Myocyte (in vitro differentiated cells): ENCODE measurements at places on chromosomes 4 and X.

DNA sequence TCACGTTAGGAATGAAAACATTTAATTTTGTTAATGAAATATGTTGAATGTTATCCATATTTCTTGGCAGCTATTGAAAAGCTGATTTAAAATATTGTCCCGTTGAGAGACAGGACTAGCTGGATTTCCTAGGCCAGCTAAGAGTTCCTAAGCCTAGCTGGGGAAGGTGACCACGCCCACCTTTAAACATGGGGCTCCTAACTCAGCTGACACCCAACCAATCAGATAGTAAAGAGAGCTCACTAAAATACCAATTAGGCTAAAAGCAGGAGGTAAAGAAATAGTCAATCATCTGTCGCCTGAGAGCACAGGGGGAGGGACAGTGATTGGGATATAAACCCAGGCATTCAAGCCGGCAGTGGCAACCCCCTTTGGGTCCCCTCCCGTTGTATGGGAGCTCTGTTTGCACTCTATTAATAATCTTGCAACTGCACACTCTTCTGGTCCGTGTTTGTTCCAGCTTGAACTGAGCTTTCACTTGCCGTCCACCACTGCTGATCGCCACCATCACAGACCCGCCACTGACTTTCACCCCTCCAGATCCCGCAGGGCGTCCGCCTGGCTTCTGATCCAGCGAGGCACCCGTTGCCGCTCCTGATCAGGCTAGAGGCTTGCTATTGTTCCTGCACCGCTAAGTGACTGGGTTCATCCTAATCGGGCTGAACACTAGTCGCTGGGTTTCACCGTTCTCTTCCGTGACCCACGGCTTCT, 308.9 kb downstream of the GLUD2 start:
- DNase-seq: no peak

DNA sequence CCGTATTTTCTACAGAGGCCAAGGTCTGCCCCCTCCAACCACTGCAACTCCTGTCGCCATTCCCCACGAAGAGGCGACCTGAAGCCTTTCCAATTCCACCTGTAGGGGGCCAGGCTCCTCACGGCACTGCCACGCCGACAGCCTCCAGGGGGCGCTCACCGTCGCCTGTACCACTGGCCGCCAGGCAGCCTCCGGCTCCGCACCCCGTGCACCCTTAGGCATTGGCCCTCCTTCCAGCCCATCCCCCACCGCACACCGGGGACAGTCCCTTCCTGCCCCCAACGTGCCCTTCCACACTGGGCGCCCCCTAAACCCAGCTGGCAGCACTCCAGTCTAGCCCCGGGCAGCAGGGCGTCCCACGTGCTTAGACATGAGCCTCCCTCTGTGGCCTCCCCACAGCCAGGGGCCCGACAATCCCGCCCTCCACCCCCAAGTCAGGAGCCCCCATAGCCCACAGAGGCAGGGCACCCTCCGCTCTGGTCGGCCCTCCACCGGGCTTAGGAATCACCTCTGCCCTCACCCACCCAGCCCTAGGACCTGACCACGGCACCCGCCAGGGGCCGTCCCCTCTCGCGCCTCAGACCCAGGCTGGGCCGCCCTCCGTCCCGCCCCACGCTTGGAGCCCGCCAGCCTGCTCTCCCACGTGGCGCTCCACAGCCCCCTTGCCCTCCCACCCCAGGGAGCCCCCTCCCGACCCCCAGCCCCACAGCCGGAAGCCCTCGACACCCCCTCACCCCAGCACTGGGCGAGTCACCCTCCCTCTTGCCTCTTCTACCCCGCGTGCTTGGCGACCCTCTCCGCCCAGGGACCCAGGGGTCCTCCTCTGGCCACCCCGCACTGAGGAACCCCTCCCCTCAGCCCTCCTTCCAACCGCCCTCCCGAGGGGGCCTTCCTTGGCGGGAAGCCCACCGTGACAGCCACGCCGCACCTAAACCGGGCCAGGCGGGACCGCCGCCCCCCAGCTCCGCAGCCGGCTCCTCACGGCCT, 711 bp downstream of the PNMA6E start:
- DNase-seq: no peak

- no peak for DNase-seq
These were observed 182.3 kb downstream of the INPP4B start for GRCh38 chr4:142663828-142664227.

- DNase-seq: peak; percentile 91
These were observed 671 bp upstream of the EIF4E start for GRCh38 chr4:98929341-98930267.

- no peak for DNase-seq
These were observed 74.7 kb upstream of the SMAD1 start for GRCh38 chr4:145406970-145407369.

DNA sequence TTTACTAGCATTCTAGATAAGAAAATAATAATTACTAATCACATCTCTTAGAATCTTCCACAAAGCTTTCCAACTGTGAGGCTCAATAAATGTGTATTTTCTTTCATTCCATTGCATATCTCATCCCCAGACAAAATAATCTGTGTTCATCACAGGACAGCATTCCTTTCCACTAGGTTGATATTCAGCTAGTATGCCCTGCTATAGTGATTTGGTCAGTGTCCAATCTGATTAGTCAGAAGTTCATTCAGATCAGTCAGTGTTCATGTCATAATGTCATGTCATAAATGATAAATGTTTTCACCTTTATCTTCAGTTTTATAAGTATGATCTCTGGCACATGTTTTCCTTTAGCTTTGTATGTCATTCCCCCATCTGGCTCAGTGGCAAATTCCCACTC, 611.4 kb downstream of the KCTD8 start:
- DNase-seq: no peak

GRCh38 chr4:150126201-150126863, 48.1 kb downstream of the DCLK2 start:
- peak; percentile 81 for DNase-seq
